ENCODE measurements at places on chromosomes 4 and X.

- no peak for DNase-seq
Observed at GRCh38 chrX:131831185-131831520, 191.9 kb upstream of the STK26 start.

DNA sequence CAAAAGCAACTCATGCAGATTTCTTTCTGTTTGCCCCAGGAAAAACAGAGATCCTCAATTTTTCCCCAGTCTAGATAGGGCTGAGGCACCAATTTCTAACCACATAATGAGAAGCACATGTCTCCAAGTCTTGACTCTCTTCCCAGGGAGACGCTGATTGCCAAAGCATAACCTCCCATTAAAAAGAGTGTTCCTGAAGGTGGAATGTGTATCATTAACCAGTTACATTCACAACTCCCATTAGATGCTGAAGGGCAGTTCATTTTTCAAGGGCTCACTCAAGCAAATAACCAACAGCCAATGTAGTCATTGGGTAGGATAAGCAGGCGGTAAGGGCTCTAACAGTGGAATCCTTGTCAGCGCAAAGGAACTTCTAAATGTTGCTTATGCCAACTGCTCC is 27.5 kb downstream of the TMEM47 start:
- DNase-seq, result no peak

DNA sequence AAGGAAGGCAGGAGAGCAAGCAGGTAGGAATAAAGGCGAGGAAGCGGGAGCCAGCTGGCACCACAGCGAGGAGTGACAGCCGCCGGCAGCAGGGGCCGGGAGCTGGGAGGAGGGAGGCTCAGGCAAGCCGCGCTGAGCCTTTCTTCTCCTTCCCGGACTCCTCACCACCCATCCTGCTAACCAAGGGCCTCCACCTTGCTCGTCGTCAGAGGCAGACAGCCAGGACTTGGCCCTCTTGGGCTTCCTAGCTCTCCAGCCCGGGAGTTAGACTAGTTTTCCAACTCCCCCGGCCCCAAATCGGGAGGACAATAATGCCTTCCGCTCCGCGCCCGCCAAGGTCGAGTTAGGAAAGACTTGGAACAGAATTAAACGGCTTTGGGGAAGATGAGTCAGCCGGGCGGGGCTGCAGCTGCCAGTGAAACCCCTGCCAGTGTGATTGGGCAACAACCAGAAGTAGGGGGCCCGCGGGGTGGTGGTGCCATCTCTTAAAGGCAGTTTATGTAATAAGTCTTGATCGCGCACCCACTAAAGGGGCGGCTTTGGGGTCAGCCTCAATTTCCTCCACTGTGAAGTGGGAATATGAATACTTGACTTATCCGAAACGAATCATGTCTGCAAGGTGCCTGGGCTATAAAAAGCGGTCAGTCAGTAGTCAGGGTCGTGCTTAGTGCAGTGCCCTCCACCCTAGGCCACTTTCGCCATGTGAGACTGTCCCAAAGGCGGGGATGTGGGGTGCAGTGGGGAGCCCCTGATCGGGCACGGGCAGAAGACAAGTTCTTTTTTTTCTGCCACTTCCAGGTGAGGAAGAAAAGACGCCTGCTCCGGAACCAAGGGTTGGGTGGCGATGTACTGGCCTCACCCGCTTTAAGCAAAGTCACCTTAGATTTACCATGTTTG is 6.7 kb upstream of the HSD17B10 start:
- no peak for DNase-seq

GRCh38 chr4:150206954-150207353 is 128.7 kb downstream of the DCLK2 start:
- DNase-seq, result no peak

Data from stimulated activated CD4-positive, alpha-beta T cell treated with anti-CD3 and anti-CD28 coated beads, Interleukin-1b, Interleukin-23, amount 100 ng/mL, for 1 hour (primary cell).